SK-N-SH treated with all-trans-retinoic acid at 6 μM for 48 hours (cell line): ENCODE measurements at places on chromosomes 5 and 9.

DNA sequence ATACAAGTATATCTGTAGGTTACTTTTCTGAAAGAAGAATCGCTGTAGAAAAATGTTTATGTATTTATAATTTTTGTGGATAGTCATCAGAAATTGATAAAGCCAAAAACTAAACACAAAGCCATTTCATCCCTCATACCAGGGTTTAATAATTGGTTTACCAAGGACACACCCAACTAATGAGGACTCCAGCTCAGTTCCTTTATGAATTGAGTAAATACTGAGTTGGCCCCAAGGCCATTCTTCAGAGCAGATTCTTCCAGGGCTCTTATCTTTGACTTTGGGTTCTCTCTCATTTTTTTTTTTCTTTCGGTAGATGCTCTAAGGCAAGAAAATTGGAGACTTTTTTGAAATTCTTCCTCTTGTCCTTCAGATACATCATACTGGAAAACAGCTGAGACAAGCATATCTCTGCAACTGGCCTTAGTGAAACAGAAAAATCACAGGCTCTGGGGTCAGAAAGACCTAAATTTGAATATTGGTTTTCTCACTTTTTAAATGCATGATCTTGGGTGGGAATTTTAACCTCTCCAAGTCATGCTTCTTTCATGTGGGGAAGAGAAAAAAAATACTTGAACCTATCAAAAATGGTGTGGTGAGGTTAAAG is 401.8 kb downstream of the ARHGEF28 start:
- no peak for ATAC-seq

GRCh38 chr5:123359454-123360200 is 63.6 kb downstream of the CEP120 start:
- no peak for ATAC-seq

GRCh38 chr9:36992501-36993316 is 41.4 kb downstream of the PAX5 start:
- ATAC-seq: no peak

- no peak for ATAC-seq
These were observed 9.2 kb upstream of the CFAP95 start for GRCh38 chr9:69811351-69811868.

- ATAC-seq: no peak
These were observed 7.9 kb downstream of the TMEM167A start for GRCh38 chr5:83069096-83069799.

GRCh38 chr5:136212252-136212721 is 19.3 kb upstream of the SMIM32 start:
- peak; percentile 78 for ATAC-seq

DNA sequence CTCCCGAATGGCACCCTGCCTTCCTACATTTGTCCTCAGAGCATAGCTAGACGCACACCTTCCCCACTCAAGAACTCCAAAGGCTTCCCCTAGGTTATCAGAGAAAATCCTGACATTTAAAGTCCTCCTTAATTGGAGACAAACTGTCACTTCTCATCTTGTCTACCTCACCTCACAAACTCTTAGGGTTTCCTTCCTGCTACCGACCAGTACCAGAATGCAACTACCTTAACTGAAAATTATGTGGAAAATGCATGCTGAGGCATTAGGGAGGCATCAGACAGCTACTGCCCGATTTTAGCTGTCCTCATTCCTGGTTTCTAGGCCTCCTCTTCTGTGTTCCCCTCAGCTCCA is 17.9 kb upstream of the TNIP1 start:
- ATAC-seq: no peak

DNA sequence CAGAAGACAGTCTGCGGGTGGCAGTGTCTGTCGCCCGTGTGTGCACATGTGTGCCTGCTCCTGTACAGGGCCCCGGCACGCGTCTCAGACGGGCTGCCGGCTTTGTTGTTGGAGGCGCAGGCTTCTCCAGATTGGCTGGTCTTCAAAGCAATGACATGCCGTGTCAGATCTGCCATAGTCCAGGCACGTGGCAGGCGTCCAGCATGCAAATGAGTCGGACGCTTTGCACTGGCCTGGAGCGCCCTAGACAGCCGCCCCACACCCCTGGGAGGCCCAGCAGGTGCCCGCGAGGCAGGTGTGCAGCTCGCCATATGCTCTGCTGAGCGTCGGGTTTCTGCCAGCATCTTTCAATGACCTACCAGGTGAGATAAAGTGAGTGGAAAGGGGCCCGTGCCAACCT is 71.5 kb downstream of the GADD45G start:
- no peak for ATAC-seq

DNA sequence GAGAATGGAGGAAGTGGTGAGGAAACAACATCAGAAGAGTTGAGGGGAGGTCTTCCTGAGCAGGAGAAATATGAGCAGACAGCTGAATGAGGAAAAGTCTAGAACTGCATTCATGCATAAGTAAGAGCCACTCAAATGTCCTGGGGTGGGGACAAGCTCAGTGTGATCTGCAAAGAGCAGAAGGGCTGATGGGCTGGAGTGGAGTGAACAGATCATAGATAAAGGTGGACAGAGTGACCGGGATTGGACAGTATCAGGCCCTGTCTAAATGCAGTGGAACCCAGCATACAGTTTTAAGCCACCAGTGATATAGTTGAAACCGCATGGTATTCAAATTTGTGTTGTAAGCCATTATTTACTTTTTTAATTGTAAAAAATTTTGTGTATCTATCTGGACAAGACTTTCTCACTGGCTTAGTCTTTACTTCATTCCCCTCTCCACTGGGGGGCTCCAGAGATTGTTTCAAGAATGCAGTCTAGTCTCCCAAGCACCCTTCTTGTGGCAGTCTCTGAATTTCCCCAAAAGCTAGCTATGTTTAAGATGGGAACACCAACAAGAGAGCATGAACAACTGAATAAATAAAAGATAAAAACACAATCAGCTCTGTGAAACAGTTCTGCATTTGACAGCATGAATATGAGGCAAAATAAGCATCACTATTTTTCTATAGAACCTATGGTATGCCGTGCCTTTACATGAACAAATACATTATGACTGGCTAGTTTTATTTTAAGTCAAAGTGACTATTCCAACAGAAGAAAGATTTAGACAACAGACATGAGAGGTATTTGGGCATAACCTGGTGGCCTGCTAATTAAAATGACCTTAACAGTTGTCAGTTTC is 10.7 kb upstream of the STK32A start:
- ATAC-seq: peak; percentile 97

DNA sequence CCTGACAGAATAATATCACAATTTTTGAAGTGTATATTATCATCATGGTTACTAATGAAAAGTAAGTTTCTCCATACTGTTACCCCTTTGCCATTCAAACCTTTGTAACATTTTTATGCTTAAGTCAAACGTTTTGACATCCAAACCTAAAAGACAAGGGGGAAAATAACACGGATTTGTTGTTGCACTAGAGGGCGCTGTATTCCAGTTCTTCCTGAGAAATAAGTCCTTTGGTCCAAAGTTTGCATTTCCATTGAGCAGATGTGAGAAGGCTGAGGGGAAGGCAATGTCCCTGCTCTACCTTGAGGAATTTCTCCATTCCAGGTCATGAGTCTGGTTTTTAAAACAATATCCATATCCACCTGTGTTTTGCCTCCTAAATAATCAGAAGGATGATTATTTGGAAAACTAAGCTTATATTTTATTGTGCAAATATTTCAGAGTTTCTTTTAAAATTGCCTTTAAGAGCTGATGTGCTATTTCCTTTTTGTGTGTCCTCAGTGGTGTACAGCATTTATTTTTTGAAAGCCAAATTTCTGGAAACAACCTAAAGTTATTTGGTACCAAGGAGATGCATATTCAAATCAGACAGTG is 9.7 kb downstream of the LECT2 start:
- peak; percentile 84 for ATAC-seq

- peak; percentile 49; the same call in 2 of the 3 replicates for ATAC-seq
These were observed 19.4 kb downstream of the YIPF5 start for GRCh38 chr5:144151026-144151425.

DNA sequence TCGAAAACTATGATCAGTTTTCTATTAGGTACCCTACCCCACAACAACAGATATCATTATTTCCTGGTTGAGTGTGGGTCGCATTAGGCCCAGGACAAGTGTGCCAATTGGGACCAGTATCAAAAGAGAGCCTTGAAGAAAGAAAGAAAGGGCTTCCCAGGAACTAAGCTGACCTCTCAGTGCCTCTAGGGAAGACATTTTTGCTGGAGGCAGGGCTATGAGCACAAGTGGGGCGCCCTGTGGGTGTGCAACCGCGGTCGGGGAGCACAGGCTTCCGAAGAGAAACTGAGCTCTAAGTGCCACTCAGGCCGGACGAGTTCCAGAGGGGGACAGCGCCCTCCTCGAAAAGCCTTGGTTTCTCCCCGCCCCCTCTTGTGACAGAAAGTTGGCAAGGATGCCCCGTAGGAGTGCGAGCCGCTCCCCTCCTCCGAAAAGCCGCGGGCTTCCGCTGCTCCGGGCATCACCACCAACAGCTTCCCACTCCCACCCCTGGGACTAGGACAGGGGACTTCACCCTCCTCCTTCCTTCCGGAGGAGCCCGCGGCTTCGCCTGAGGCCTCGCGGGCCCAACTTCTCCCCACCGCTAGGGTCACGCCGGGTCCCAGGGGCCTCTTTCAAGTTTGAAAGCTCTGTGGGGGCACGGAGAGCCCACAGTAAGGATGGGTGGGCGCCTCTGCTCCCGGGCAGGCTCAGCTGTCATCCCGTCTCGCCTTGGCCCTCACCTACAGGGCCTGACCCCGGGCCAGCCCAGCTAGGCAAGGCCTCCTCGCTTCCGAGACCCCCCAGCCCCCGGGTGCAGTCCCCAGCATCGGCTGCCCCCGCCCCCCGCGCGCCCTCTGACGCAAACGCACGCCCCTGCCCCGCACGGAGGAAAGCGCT is 2.0 kb downstream of the NR2F1-AS1 start:
- no peak for ATAC-seq

DNA sequence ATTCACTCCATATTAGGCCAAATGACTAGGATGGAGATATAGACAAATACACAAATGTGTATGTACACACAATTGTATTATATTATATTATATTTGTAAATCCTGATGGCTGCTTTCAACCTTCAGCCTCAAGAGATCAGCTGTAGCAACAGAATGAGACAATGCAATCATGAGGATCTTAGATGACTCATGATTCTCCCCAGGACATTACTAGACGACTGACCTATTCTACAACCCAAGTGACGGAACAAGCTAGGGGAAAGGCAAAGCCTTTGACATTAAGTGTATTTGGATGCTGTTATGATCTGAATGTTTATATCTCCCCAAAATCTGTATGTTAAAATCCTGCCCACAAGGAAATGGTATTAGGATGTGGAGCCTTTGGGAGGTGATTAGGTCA is 66.5 kb downstream of the COX7C start:
- ATAC-seq: no peak

DNA sequence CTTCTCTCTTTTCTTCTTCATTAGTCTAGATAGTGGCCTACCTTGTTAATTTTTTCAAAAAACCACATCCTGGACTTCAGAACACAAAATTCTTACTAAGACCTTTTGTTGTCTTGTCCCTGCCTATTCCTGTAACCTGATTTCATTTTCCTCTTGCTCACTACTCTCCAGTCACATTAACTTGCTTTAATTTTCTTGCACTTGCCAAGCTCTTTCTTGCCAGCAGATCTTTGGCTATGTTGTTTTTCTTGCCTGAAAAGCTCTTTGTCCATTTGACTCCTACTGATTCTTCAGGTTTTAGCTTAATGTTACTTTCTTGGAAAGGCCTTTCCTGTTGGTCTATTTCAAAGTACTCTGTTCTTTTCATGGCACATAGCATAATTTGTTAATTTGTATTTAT is 356.8 kb downstream of the OSTF1 start:
- ATAC-seq: no peak

DNA sequence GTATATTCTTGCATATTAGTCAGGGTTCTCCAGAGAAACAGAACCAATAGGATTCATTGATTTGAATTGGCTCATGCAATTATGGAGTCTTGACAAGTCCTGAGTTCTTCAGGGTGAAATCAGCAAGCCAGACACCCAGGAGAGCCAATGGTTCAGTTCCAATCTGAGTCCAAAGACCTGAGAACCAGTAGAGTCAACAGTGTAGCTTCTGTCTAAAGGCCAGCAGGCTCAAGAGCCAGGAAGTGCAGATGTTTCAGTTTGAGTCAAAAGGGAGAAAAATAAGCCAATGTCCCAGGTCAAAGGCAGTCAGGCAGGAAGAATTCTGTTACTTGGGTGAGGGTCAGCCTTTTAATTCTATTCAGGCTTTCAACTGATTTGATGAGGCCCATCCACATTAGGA is 37.8 kb upstream of the ANKRD34B start:
- no peak for ATAC-seq

GRCh38 chr5:175521313-175521833 is 43.0 kb downstream of the SFXN1 start:
- ATAC-seq: no peak

GRCh38 chr9:7147121-7148090 is 389.6 kb downstream of the KDM4C start:
- no peak for ATAC-seq

DNA sequence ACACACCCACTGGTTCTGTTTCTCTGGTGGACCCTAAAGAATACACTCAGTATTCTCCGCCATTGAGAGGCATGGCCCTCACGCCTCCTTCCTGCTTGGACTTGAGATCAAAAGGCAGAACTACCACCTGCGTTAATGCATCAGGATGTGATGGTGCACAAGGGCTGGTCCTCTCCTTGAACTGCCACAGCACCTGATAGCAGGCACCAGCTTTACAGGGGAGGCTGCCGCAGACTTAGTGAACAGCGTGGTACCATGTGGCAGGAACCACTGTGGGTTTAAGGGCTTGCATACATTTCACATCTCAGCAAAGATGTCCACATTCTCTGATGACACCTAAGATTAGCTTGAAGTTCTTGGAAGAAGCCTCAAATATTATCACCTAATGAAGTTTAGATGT is 208.7 kb downstream of the GADD45G start:
- no peak for ATAC-seq

DNA sequence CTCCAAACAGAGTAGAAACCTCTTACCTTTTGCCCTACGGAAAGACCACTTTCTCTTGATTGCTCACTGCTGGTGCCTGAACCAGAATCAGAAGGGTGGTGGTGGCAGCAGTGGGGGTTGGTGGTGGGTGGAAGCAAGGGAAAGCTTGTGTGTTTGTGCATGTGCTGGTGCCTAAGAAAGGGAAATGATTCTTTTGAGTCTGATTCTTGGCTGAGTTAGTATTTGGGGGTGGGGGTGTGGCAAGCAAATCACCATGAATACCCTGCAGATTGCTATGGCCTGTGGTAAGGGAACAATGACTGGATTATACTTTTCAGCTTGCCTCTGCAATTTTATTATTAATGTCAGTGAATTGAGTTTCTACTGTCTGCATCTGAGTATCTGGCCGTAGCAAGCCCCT is 106.6 kb downstream of the ARHGAP26 start:
- no peak for ATAC-seq

GRCh38 chr5:167049043-167049663 is 1242.3 kb upstream of the WWC1 start:
- peak; percentile 62; the same call in 2 of the 3 replicates for ATAC-seq

GRCh38 chr5:138441221-138441620 is 2.4 kb downstream of the REEP2 start:
- ATAC-seq: no peak
